ENCODE measurements at places on chromosomes 3 and 15. TPM values are rescaled to one million over a fixed set of nuclear protein-coding genes. Genes with fewer than 3 reads are reported as not detected.

- no peak overlapping the region for H3K4me3 ChIP-seq
- H3K27ac ChIP-seq: no peak overlapping the region
- no peaks in the 10 kb centered on the region for H3K4me1 ChIP-seq
- no peak for DNase-seq
- peaks cover 64% of the 10 kb centered on the region for H3K27me3 ChIP-seq
- H3K36me3 ChIP-seq: no peaks in the 10 kb centered on the region
Observed at GRCh38 chr3:99656624-99657023, 18.2 kb downstream of the COL8A1 start.

DNA sequence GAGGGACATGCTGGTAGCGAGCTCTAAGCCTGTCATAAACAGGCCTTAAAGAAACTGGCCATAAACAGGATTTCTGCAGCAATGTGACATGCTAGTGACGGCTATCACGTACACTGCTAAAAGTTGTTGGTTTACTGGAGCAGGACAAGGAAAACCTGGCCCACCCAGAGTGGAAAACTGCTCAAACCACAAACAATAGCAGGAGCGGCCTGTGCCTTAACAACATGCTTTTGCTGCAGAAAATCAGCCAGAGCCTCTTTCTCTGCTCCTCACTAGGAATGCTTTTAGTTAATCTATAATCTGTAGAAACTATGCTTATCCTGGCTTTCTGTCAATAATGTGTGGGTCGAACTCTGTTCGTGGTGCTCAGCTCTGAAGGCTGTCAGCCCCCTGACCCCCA lies 202.9 kb upstream of the UBE3A start:
- no peak overlapping the region for H3K27ac ChIP-seq
- H3K4me3 ChIP-seq: no peak overlapping the region
- no peak for DNase-seq

GRCh38 chr3:147688868-147689267 lies 279.7 kb downstream of the ZIC1 start:
- no peaks in the 10 kb centered on the region for H3K4me1 ChIP-seq
- H3K27me3 ChIP-seq: no peaks in the 10 kb centered on the region

- H3K4me1 ChIP-seq: no peaks in the 10 kb centered on the region
- H3K27ac ChIP-seq: no peak overlapping the region
- H3K27me3 ChIP-seq: no peaks in the 10 kb centered on the region
- no peak overlapping the region for H3K4me3 ChIP-seq
Observed at GRCh38 chr3:23999012-23999641, 54.0 kb downstream of the NR1D2 start.

- H3K36me3 ChIP-seq: peaks cover 14% of the 10 kb centered on the region
- DNase-seq: no peak
- H3K4me1 ChIP-seq: peaks cover 91% of the 10 kb centered on the region
- H3K4me3 ChIP-seq: no peak overlapping the region
- H3K27me3 ChIP-seq: no peaks in the 10 kb centered on the region
Observed at GRCh38 chr15:67109141-67110034, 44.0 kb downstream of the SMAD3 start.

GRCh38 chr3:141452045-141452444 lies 34.8 kb upstream of the RASA2 start:
- H3K27ac ChIP-seq: no peak overlapping the region
- H3K36me3 ChIP-seq: no peaks in the 10 kb centered on the region
- H3K27me3 ChIP-seq: no peaks in the 10 kb centered on the region
- no peak overlapping the region for H3K4me3 ChIP-seq
- no peak for DNase-seq

- no peak for DNase-seq
- H3K36me3 ChIP-seq: no peaks in the 10 kb centered on the region
- no peaks in the 10 kb centered on the region for H3K4me1 ChIP-seq
Observed at GRCh38 chr3:184685646-184686045, 26.2 kb downstream of the MAGEF1 start.

GRCh38 chr3:134590766-134591165 lies 60.1 kb downstream of the KY start:
- no peak for DNase-seq
- H3K4me1 ChIP-seq: no peaks in the 10 kb centered on the region
- no peaks in the 10 kb centered on the region for H3K27me3 ChIP-seq
- no peak overlapping the region for H3K4me3 ChIP-seq

- H3K4me1 ChIP-seq: no peaks in the 10 kb centered on the region
- no peak overlapping the region for H3K27ac ChIP-seq
- no peak for DNase-seq
- H3K36me3 ChIP-seq: no peaks in the 10 kb centered on the region
Observed at GRCh38 chr3:78857494-78858111, 910.2 kb downstream of the ROBO1 start.

DNA sequence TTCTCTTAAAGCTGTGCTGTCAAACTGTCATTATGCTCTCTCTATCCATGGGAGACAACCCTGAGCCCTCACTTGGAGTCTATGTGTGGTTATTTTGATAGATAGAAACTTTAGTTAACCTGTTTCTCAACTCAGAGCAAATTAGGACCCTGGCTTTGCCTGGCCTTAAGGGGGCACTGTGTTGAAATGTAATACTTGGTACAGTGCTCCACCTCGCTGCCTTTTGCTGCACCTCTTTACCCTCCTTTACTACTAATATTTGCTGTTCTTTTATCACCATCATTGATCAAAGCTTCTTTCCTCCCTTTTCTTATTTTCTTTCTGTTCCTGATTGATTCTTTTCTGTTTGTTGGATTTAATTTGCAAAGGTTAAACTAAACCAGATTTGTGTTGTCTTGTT lies 34.3 kb downstream of the STT3B start:
- peaks cover 6% of the 10 kb centered on the region for H3K4me1 ChIP-seq
- no peaks in the 10 kb centered on the region for H3K27me3 ChIP-seq
- H3K27ac ChIP-seq: no peak overlapping the region
- H3K4me3 ChIP-seq: no peak overlapping the region

- H3K27ac ChIP-seq: no peak overlapping the region
- H3K36me3 ChIP-seq: no peaks in the 10 kb centered on the region
- H3K4me1 ChIP-seq: peaks cover 5% of the 10 kb centered on the region
- no peaks in the 10 kb centered on the region for H3K27me3 ChIP-seq
Observed at GRCh38 chr3:167729591-167729990, 5.1 kb downstream of the PDCD10 start.

Gene APOD
- 0.76 TPM for total RNA-seq

Gene GP9
- not detected for total RNA-seq

Gene ATP13A5
- total RNA-seq: not detected

Gene DAPK2
- total RNA-seq: 4.8 TPM

Gene ZNF710
- total RNA-seq: 10.0 TPM

Gene PRR20G
- total RNA-seq: 0.30 TPM

Gene SMCO1
- not detected for total RNA-seq

Gene MESP1
- total RNA-seq: 8.8 TPM

Data from HCT116 (cell line).